Stimulated activated CD4-positive, alpha-beta T cell treated with anti-CD3 and anti-CD28 coated beads, TNF-alpha, amount 100 ng/mL, for 24 hours (primary cell): ENCODE measurements at places on chromosomes 12 and 14.
A peak's percentile ranks its signal among the peaks of the same experiment; 100 is the strongest.

DNA sequence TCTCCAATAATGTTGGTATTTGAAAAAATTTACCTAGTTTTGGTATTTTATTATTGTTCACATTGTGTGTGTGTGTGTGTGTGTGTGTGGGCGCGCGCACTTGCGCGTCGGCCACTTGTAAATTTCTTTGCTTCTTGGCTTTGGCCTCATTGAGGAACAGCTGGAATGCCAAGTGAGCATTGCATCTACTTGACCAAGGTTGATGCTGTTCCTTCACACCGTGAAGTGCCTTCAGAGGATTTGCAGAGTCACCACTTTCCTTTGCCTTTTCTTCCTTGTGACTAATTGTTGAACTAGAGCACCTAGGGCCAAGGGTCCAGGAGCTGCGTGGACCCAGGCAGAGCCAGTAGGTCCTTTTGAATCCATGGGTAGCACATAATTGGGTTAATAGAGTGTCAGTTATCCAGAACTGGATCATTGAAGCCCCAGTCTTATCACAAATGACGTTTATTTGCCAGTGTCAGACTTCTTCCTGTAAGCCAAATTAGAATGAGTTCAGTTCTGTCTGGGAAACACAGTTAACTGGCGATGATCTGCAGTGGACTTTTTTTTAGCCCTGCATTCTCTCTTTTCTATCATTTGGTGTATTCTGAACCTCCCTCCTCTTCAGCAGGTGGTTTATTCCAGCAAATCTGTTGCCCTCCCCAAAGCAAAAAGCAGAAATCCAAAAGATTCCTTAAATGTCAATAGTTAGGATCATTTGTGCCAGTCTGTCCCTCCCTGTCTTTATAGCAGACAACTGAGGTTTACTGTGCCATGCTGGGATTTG is 2.6 kb downstream of the PPP2R5C start:
- DNase-seq = no peak

- DNase-seq = peak; percentile 12
Measured at GRCh38 chr12:9363145-9363544, 154.9 kb upstream of the PZP start.

DNA sequence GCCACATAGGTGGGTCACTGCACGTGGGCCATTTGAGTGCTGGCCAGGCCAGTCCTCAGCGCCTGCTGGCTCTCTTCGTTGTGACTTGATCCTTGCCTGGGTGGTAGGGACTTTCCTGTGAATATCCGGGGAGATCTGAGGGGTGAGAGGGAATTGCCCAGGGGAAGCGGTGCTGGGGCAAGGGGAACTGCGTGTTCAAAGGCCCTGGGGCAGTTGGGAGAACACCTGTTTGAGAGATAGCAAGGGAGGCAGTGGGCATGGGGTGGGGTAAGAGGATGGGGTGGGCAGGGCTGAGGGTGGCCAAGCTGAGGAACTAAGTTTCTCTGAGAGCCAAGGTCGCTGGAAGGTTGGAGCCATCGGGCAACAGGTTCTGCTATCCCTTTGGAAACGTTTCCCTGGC is 25.0 kb downstream of the SETD1B start:
- no peak for DNase-seq

DNA sequence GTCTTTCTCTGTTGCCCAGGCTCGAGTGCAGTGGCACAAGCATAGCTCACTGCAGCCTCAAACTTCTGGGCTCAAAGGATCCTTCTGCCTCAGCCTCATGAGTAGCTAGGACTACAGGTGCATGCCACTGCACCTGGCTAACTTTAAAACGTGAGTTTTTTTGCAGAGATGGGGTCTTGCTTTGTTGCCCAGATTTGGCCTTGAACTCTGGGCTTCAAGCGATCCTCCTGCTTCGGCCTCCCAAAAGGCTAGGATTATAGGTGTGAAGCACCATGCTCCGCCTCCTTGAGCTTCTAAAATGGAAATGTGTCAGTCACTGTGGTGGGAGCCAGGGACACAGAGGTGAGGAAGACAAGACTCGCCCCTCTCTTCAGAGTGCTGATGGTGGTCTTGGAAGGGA is 45.6 kb downstream of the WSCD2 start:
- DNase-seq = no peak

DNA sequence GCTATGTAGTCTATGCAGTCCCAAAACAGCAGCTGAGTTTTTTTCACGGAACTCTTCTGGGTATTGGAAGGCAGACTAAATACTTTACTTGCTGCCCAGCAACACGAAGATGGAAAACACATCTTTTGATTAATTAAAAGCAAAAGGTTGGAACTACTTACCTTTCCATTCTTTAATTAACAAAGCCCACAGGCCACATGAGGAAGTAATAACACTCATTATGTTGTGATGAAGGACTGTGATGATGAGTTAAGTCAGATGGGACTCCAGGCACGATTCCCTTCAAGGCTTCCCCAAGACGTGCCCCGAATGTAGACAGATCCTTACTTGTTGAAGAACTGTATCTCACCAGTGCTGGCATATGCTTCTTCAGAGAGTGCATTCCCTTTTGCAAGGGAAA is 129.0 kb downstream of the WIF1 start:
- DNase-seq = no peak

DNA sequence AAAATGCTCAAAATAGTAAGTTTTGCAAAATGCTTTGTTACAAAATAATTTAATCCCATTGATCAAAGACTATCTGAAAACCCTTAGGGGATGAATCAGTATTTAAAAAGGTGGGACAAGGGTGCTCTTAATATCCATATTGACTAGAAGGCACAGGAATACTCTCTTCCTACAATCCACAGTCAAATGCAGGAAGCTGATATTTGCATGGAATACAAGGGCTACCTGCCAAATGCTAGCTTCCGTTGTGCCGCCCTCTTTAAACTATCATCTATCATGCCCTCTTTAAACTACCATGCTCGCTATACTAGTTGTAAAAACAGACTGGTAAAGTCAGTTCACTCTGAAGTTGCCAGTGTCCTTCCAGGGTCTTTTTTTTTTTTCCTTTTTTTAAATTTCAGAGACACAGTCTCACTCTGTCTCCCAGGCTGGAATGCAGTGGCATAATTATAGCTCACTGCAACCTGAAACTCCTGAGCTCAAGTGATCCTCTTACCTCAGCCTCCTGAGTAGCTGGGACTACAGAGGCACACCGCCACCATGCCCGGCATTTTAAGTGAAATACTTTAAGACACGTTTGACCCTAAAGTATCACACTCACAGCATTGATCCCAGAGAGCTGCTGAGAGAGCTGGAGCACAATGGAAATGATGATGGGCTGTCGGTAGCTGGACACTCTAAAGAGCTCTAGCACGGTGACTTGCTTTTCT is 6.7 kb downstream of the SLC2A3 start:
- DNase-seq = no peak

GRCh38 chr14:99561864-99562263 is 42.1 kb downstream of the CCDC85C start:
- no peak for DNase-seq

- DNase-seq = no peak
Measured at GRCh38 chr12:62396750-62397149, 69.9 kb upstream of the MON2 start.

- no peak for DNase-seq
Measured at GRCh38 chr12:110436231-110436630, 13.9 kb downstream of the ARPC3 start.

DNA sequence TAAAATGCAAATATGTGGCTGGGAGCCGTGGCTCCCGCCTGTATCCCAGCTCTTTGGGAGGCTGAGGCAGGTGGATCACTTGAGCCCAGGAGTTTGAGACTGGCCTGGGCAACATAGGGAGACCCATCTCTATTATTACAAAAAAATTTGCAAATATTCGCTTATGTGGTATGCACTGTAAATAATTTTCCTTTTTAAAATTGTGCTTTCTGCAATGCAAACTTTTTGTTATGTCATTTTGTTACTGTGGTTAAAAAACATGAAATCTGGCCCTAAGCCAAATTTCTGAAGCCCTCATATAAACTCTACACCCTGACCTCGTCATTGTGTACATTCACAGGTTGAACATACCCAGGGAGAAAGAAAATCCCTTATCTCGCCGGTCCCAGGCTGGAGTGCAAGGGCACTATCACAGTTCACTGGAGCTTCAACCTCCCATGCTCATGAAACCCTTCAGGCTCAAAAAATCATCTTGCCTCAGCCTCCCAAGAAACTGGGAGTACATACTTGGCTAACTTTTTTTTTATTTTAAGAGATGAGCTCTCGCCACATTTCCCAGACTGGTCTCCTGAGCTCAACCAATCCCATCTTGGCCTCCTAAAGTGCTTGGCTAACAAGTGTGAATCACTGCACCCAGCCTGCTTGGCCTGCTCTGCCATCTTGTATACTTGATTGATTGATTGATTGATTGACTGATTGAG is 24.7 kb downstream of the TRAPPC6B start:
- DNase-seq = no peak

DNA sequence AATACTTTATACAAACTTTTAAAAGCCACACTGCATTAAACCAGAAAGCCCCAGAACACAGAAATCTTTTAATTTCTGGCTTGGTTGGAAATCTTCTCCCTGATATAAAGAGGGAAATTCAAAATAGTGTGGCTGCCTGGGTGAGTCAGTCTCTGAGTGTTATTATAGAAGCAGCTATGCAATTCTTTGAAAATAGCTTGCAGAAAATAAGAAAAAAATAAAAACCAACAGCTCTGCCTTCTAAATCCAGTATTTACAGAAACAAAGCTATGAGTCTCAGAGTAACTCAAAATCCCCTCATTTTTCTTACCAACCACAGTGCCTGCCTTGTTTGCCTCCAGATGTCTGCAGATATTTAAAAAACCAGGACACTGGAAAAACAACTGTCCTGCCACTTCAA is 68.6 kb upstream of the FERMT2 start:
- DNase-seq = no peak

- no peak for DNase-seq
Measured at GRCh38 chr14:61965030-61965745, 203.0 kb downstream of the SNAPC1 start.

- DNase-seq = no peak
Measured at GRCh38 chr12:42789808-42790760, 200.5 kb upstream of the PRICKLE1 start.

- no peak for DNase-seq
Measured at GRCh38 chr14:46306267-46306666, 345.3 kb downstream of the RPL10L start.

DNA sequence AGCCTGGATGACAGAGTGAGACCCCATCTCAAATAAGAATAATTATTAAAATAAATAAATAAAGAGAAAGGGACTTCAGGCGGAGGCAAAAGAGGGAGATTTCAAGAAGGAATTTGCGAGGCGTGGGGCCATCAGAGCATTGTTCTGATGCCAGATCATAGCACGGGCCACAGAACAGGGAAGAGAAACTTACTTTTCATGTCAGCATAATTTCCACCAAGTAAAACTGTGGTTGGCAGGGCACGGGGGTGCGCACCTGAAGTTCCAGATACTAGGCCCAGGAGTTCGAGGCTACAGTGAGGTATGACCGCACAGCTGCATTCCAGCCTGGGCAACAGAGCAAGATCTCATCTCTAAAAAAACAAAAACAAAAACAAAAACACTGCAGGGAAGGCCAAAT is 11.0 kb upstream of the PLBD1 start:
- no peak for DNase-seq

- DNase-seq = no peak
Measured at GRCh38 chr12:41108032-41108431, 80.1 kb upstream of the PDZRN4 start.

DNA sequence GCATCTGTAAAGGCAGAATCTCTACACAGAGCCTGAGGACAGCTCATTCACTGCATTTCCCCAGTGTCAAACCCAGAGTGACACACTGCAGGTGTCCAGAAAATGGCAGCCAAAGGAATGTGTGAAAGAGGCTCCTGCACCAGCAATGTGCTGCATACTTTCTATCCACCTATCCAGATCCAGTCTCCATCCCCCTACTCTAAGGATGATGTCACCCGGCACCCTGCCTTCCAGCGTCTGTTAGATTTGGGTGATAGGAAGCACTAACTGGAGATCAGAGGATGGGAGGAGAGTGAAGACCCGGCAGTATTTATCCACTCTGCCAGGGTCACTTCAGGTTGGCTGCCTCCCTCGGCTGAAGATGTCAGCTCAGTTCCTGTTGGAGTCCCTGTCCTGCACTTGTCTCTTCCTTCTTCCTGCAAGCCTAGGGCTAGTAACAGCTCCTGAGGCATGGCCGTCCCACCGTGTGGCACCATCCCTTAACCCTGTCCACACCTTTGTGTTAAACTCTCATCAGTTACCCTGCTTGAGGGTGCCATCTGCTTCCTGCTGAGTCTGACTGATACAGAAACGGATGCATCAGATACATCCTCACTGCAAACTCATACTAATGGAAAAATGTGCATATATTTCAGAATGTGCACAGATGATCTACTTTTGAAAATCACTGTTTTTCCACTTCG is 13.0 kb upstream of the GPR68 start:
- DNase-seq = no peak

DNA sequence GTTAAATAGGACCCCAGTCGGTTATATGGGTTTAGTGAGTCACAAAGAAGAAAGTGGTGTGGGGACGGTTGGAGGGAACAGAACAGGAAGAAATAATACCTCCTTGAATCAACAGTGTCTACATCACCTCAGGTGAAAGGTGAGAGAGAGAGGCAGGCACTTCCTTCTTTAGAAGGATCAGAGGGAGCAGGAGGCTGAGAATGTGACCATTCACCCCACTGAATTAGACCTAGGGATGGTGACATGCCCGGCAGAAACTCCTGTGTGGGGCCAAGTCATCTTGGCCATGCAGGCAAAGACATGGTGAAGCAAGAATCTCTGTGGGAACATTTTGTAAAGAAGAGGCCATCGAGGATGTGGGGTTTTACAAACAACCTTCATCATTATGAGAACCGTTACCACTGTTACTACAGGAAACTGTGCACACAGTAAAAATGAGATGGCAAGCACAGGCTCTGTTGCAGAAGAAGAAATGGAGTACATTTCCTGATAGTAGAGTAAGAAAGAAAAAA is 1196.9 kb downstream of the VRK1 start:
- no peak for DNase-seq

GRCh38 chr14:69105326-69105725 is 47.6 kb downstream of the DCAF5 start:
- DNase-seq = no peak

GRCh38 chr14:74547331-74547927 is 53.9 kb downstream of the ISCA2 start:
- DNase-seq = no peak

- no peak for DNase-seq
Measured at GRCh38 chr14:95553141-95553540, 18.3 kb downstream of the GLRX5 start.

GRCh38 chr12:4003576-4003975 is 130.4 kb upstream of the PARP11 start:
- DNase-seq = no peak

DNA sequence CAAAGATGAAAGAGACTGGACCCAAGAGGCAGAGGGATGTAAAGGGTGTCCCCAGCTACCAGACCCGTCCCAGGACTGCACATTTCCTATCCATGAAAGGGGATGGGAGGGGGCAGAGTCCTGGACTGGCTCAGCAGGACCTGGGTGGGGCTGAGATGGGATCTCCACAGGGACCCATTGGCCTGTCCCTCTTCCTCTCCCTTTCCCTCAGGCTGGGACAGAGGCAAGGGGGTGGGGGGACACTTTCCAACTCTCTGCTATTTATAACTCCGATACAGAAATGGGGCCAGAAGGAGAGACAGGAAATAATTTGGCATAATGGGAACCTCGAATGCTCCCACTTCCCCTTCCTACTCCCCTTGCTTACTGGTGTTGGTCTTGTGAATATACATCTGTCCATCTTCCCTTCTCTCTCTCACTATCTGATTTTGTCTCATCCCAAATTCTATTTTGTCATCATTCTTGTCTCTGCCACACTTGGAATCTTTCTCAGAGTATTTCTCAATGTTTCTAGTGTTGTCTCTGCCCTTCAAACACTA is 1.1 kb upstream of the ITGA7 start:
- DNase-seq = no peak

- DNase-seq = no peak
Measured at GRCh38 chr12:28027947-28028724, 55.6 kb upstream of the PTHLH start.

GRCh38 chr12:49909826-49910225 is 6.1 kb upstream of the FAIM2 start:
- no peak for DNase-seq
